ENCODE measurements at places on chromosomes 3 and 15.
A peak's percentile ranks its signal among the peaks of the same experiment; 100 is the strongest.

DNA sequence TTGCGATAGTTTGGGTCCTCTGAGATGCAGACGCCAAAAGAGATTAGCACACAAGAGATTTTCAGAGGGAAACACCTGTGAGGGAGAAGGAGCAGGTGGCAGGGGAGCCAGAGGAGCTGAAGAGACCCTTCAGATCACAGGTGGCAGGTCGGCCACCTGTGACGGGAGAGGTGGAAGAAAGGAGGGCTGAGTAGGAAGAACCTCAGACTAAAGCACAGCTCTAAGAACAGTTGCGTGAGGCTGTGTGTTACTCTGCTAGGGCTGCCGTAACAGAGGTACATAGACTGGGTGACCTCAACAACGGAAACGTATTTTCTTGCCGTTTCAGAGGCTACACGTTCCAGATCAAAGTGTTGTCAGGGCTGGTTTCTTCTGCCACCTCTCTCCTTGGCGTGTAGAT is 38.5 kb downstream of the C2CD4A start:
- no peak for DNase-seq

- no peak for DNase-seq
These were observed 10.7 kb upstream of the SIAH2 start for GRCh38 chr3:150773616-150774192.

DNA sequence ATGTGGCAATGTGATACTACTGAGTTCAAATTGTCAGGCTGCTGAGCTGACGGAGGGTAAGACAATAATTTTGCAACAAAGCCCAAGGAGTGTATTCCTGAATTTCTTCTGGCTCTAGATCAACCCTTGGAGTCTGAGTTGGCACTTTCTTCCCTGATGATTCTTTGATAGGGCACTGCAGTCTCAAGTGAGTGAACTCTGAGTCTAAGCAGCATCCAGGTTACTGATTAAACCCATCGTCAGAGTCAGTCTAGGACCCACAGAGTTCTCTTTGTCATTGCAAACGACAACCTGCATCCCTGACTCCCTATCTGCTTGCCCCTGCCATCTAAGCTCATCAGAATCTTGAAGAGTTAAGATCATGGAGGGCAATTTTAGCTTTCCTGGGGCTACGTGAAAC is 58.6 kb downstream of the MME start:
- no peak for DNase-seq

DNA sequence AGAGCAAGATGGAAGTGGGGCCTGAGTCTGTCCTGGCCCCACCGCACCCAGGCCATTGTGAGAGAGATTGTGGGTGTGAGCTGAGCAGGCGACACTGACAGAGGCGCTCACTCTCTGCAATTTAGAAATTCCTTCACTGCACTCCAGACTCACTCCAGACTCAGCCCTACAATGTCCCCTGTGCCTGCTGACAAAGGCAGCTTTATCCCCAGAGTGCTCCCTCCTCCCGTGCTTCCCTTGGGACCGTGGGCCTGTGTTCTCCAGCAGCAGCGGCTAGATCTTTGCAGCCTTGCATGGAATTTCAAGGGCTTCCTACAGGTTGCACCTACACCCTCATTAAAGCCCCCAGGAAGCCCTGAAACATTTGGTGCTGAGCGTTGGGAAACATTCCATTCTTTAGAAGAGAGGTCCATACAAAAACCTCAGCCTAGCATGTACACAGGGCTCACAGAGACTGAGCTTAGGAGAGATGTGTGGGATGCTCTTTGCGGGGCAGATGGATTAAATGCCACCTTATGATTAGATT is 1.3 kb upstream of the IL16 start:
- no peak for DNase-seq

- DNase-seq = peak; percentile 24
These were observed 566 bp downstream of the HMCES start for GRCh38 chr3:129278966-129279906.

- DNase-seq = no peak
These were observed 209.2 kb downstream of the TBL1XR1 start for GRCh38 chr3:176987901-176988650.

DNA sequence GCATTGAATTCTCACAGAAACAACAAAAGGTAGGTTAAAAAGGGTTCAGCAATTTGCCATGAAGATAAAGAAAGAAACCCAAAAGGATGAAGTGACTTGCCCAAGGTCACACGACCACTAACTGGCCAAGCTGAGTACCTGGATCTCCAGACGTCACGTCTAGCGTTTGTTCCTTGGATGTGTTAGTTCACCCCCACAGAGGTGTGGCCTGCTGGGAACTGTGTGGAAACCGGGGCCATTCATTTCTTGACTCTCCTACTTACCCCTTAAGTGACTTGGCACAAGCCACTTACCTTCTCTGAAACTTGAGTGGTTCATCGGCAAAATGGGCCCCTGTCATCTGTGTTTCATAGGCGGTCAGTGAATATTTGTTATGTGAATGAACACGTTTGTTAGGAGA is 244.3 kb upstream of the SLCO3A1 start:
- DNase-seq = no peak

GRCh38 chr3:107430214-107430995 is 53.2 kb downstream of the CCDC54 start:
- peak; percentile 13 for DNase-seq

DNA sequence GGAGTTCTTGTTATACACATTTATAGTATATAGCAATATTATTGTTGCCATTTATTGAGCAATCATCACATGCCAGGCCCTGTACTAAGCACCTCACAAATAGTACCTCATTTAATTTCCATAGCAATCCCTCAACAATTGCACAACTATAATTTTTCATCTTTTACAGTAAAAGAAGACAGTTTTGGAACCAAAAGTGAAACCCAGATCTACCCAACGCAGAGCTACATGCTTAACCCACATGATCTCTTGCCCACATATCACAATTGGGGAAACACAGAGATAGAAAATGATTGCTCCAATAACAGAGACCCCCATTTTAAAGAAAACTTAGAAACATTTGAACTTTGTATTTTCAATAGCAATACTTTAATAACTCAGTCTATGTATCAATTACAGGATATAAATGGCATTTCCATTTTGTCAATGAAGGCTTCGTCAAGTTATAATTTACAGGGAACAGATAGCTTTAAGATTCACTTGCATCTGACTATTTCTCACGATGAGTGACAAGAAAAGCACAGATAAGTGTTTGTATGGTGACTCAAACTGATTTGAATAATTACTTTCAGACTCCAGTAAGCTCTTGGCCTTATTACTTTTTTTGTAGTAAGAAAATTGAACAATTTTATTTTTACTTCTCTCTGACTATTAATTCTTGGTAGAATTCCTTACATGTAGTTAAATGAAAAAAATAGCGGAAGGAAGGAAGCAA is 38.7 kb upstream of the CCDC50 start:
- DNase-seq = no peak

Measured in hematopoietic multipotent progenitor cell treated with erythropoietin and hydrocortisone succinate and interleukin-3 and kit ligand, for 15 days (in vitro differentiated cells).